ENCODE measurements at places on chromosomes 11 and 22.

GRCh38 chr11:119181677-119182412 is 3.4 kb upstream of the NHERF4 start:
- no peak for DNase-seq

GRCh38 chr11:134151083-134151747 is 72.6 kb downstream of the NCAPD3 start:
- DNase-seq = no peak

- DNase-seq = no peak
Observed at GRCh38 chr11:103537904-103538502, 428.8 kb downstream of the DYNC2H1 start.

DNA sequence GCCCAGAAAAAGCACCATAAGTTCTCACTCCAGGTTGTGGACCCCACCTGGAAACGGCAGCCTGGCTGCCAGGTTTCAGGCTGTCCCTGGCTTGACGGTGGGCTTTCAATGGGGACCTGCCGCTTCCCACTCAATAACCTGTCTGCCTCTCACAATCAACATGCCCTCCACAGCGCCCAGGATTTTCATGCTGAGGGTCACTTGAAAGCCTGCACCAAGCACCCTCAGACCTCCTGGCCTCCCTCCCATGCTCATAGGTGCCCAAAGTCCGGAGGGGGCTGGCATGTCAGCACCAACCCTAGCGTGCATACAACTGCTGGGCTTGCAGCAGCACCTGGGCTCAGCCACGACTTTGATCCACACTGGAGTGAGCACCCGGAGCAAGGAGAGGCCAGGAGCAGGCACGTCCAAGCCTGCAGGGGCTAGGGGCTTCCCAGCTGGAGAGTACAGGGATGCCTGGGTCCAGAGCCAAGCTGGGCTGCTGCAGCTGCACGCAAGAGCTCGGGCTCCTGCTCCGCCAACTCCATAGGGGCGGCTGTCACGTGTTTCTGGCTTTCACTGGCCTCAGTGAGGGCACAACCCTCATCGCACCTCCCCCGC is 1214.3 kb upstream of the RAG2 start:
- peak; percentile 39 for DNase-seq
